ENCODE measurements at places on chromosomes 2 and 18.

DNA sequence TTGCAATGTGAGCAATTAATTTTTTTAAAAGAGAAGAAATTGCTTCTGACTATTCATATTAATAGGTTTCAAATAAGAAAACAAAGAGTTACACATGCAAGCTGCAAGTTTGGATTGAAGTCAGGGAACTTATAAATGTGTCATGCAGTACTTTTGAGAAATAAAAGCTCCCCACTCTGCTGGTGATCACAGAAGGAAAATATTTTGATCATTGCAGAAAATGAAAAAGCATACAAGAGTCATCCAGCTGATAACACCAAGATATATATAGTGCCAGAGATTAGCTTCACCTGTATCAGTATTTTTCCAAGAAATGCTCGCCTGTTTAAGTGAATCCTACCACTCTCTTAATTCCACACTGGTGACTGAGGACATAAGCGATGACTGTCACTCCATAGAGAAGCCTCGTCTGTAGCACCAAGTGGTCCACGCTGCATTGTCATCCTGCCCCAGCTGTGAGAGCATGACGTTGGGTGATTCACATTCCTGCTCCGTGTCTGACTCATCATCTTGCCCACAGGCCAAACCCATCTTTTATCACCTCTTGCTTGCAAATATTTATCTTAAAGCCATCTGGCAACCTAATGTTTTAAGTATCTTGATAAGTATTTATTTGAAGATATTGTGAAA is 178.0 kb downstream of the ASXL3 start:
- no peak for DNase-seq

DNA sequence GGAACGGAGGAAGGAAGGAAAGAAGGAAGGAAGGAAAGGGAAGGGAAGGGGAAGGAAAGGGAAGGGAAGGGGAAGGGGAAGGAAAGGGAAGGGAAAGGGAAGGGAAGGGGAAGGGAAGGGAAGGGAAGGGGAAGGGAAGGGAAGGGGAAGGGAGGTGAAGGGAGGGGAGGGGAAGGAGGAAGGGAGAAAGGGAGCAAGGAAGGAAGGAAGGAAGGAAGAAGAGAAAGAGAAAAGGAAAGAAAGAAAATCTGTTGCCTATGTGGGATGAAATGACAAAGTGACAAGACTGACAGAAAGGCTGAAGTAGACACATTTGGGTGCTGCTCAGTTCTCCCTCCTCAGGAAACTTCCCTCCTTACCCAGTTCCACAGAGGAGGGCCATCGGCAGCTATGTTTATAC is 46.3 kb upstream of the GORASP2 start:
- DNase-seq, result no peak

DNA sequence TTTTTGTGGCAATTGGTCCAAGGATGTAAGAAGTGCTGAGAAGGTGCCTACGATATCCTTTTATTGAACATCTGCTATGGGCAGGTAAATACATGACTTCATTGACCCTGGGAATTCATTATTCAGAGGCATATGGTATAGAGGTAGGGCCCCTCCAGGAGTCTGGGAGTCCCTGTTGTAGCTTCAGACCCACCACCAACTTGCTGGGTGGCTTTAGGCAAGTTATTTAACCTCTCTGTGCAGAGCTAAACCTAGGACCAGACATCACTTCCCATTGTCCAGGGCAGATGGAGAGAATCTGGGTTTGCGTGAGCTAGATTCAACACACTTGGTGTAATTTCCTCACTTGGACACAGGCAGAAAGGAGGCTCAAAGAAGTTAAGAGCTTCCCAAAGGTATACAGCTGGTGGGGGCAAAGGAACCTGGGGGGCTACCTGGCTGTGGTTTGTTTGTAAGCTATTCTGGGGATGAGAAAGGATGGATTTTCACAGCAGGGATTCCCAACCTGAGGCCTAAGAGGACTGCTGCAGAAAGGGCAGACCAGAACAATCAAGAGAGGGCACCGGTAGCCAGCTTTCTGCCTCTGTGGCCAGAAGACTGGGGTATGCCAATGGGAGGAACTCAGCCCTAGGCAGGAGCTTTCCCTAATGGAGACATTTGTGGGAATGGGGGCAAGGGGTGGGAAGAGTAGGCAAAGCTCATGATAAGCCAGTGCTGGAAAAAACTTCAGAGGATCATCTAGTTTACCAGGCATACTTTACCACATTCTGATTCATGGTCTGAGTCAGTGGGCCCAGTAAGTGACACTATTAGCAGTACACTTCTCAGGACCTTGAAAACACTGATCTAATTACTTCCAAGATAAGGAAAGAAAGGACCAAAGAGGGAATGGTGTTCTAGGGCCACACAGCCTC is 102.7 kb upstream of the SMAD2 start:
- DNase-seq, result no peak

GRCh38 chr2:85255813-85256594 is 71.8 kb downstream of the TGOLN2 start:
- peak; percentile 94 for DNase-seq

DNA sequence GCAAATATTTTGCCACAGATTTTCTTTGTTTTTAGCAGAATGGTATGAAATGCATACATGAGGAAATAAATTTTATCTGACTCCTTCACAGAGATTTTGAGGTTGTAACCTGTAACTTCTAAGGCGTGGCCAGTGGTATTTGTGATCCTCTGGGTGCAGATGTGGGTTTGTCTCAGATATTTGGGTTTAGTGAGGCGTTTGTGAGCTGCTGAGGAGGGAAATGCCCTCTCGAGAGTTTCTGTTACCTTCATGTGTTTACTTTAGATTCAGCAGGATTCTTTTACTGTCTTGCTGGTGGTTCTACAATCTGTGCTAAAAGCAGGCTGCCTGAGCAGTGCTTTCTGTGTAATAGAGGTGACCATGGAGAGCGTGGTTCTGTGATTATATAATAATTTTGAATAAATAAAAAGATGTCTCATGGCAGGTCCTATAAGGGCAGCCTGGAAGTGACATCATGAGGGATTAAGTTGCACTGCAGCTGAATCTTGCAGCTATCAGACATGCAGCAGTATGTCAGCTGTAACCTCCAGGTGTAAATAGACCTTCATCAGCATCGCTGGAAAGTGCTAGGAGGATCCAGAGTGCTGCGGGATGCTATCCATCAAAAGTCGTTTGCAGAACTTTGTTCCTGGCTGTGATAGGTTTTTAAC is 34.1 kb downstream of the TANC1 start:
- DNase-seq, result no peak

GRCh38 chr2:118850168-118850900 is 2.9 kb upstream of the EN1 start:
- peak; percentile 17 for DNase-seq

DNA sequence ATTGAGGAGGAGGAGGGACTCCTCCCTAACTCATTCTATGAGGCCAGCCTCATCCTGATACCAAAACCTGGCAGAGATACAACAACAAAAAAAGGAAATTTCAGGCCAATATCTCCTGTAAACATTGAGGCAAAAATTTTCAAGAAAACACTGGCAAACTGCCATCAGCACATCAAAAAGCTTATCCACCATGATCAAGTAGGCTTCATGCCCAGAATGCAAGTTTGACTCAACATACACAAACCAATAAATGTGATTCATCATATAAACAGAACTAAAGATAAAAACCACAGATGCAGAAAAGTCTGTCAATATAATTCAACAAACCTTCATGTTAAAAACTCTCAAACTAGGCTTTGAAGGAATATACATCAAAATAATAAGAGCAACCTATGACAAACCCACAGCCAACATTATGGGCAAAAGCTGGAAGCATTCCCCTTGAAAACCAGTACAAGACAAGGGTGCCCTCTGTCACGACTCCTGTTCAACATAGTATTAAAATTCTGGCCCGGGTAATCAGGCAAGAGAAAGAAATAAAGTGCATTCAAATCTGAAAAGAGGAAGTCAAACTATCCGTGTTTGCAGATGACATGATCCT is 1014.3 kb downstream of the CBLN2 start:
- DNase-seq, result no peak

DNA sequence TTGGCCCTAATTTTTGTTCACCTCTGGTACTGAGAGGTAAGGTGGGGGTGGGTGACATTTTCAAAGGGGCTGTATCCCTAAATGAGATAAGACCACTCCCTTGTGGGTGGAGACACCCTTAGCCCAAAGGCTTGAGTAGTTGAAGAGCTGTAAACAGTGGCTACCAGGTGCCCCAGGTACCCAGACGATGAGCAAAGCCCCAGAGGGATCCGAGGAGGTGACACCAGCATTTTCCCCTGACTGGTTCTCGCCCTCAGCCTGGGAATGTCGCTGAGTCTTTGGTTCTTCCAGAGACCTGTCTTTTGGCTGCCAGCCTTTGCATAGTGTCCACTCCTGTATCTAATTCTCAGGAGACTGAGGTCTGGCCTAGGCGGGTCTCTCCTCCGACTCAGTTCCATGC is 36.5 kb downstream of the RRM2 start:
- no peak for DNase-seq

DNA sequence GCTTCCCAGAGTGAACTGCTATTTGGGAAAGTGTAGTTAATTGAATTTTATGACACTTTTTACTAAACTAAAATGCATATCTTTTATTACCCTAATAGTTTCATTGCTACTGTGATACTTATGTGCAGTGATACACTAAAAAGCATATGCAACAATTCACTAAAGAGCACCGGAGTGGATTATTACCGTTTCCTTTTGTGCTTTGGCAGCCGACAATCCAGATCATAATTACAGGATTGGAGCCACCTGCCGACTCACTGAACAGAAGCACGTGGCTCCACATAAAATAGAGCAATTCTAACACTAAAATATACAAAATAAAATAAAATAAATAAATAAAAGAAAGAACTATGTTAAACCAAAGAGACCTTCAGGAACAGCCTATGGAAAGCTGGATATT is 583.4 kb downstream of the NRXN1 start:
- no peak for DNase-seq

DNA sequence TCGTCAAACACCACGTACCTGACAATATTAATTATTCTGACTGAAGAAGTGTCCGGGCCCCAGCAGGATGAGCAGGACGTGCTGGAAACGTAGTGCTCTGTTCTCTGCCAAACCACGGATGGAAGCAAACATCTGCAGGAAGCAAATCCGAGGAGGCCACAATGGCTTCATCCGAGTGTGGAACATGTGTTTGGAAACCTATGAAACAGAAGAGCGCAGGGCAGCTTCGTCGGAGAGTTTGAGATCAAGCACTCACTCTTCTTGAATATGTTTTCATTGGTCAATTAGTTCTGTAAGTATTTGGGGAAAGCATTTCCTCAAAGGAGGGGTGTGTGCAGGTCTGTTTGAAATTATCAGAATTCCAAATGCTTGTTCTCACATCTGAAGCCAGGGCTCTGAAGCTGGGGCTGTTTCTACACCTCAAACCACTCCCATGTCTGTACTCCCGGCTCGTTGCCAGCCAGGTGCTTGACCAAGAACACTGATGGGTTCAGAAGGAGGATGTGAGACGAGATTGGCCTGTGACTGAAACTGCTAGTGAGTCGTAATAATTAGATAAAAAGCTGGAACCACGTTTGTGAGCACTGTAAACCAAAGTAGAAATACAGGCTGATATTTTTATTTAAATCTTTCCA is 356.6 kb upstream of the SALL3 start:
- no peak for DNase-seq

DNA sequence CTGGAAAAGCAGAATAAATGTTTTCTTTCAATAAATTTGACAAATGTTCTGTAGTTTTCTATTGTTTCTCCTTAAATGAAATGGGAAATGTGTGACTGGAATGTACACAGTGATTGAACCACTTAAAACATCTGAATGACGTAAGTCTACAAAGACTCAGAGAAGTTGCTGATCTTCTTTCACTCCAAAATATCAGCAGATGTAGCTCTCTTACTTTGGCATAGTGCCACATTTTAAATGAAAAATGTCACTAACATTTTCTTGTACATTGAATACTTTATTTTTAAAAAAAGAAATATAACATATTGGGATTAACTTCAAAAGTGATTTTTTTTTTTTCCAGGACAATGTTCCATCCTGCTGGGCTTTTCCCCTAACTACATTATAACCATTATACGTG is 565.6 kb downstream of the TMEM182 start:
- DNase-seq, result no peak

DNA sequence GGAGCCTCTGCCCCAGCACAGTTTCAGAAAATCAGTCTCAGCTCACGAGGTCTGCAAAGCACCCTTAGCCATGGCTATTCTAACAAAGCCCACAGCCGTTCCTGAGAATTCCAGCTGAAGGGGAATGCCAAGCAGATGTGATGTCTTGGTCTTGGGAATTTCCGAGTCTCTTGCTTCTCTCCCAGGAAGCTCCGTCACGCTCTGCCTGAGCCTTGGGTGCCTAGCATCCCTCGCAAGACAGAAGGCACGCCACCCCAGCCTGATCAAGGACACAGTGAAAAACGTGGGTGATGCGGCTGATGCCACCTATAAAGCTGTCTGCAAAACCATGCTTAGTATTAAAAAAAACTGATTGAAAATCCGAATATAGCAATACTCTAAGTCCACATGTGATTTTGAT is 254.6 kb downstream of the SH3BP4 start:
- DNase-seq, result no peak

DNA sequence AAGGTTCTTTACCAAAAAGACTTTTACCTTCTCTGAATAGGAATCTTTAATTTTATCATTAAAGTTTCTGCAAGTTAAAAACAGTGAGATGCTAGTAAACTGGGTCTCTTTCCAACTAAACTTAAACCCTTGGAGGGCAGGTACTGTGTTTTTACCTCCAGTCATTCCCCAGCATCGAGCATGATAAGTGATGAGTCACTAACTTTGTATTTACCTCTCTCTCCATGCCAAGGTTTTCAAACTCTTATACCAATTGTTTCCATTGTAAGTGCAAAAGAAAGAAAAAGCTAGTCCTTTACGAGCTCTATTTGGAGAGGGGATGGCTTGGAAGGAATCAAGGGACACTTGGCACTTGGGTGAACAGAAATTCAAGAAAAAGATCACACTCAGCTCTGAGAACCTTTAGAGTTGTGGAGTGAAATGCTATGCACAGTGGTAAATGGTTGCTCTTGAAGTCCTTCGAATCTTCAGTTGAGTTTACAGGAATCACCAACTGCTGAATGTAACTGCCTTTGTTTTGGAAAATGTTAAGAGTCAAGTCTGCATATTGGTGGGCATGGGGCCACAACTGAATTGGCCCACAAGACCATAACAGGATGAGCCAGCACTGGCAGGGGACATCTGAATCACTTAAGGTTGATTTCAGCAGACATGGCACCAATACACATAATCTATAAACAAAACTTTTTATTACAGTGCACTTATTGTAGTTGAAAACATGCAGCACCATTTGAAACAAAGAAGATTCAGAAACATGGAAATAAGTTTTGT is 8.3 kb upstream of the RBM43 start:
- DNase-seq, result no peak

DNA sequence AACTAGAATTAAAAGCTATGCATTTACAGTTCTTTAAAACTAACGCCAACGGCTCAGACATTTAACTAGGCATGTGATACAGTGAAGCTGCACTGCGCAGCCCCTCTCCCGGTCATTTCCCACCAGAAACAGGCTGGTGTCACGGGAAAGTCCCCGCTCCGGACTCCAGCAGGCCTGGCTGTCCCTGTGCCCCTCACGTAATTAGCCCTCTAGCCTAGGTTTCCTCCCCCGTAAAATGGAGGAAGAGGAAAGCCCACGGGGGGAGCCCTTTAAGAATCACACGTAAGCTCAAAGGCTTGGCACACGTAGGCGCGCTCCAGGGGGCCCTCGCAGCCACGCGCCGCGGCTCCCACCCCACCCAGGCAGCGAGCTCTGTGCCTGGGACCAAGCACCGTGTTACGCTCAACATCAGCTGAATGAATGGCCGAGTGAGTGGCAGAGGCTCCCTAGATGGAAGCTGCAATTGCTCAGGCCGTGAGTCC is 48.0 kb downstream of the KCNIP3 start:
- no peak for DNase-seq

- no peak for DNase-seq
Measured at GRCh38 chr18:50315100-50315871, 27.8 kb upstream of the CXXC1 start.

- no peak for DNase-seq
Measured at GRCh38 chr18:23059541-23060465, 75.5 kb upstream of the CABLES1 start.
